Fibroblast of skin of abdomen (primary cell): ENCODE measurements at places on chromosomes 12 and 14.
A peak's percentile ranks its signal among the peaks of the same experiment; 100 is the strongest.

- no peak for DNase-seq
These were observed 427.2 kb downstream of the RAD51B start for GRCh38 chr14:68246786-68247105.

- no peak for DNase-seq
These were observed 63.6 kb downstream of the EML5 start for GRCh38 chr14:88729159-88729558.

- DNase-seq = peak; percentile 69
These were observed 81.8 kb downstream of the EMP1 start for GRCh38 chr12:13278249-13278787.

DNA sequence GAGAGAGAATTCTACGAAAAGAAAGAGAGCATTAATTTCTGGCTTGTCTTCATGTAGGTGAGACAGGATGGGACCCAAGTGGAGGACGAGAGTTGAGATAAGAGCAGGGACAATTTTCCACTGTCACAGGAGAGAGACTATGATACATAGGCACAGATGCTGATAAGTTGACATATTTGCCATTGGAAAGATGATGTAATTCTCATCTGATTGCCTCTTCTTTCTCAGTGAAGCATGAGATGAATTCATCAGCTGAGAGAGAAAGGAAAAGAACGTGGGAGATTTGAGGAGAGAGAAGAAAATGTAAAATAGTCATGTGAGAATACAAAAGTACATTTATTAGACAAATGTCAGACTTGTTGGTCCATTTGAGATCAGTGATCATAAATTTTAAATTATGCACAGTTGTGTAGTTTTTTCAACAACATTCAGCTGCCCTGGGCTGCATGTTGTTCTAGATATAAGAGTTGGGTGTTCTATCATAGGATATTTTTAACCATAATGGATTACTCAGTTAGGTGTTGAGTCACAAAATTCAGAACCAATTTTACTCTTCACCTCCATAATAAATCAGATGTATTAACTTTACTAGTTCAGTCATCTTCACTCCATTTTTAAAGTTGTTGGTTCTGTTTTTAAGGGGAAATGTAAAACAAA lies 222.9 kb downstream of the DPY19L2 start:
- DNase-seq = no peak

GRCh38 chr14:61140271-61140670 lies 140.9 kb downstream of the TMEM30B start:
- DNase-seq = no peak

GRCh38 chr14:93880021-93880820 lies 46.9 kb upstream of the FAM181A start:
- peak; percentile 56 for DNase-seq

DNA sequence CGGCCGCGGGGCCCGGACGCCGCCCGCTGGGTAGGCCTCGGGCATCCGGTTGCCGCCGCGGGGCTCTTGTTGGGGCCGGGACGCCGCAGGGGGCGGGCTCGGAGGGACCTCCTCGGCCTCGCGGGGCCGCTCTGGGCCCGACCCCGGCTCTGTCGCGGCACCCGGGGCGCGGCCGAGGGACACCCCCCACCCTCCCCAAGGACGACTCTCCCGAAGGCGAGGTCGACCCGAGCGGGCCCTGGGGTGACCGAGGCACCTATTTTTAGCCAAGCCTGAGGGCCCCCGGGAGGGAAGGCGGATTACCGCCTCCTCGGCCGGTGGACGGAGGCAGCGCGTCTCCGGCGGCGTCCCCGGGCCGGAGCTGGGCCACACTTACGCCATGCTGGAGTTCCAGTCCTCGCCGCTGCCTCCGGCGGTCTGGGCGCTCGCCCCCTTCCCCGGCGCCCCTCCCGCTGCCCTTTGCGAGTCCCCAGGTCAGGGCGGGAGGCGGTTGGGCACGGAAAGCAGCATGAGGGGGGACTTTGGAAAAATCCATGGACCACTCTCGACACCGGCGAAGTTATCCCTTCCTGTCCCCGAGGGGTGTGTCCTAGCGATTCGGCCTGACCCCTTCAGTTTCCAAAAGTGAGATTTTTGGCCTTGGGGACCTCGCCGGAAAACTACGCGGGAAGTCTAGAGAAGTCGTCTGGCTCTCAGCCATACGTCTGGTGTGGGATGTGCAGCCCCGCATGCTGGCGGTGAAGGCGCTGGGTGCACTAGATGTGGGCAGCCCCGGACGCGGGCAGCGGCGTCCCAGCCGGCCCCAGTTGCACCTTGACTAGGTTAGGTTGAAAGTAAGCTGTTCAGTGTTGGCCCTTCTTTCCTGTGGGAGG lies 699 bp downstream of the KTN1 start:
- peak; percentile 43 for DNase-seq

- DNase-seq = no peak
These were observed 314.8 kb upstream of the TBX3 start for GRCh38 chr12:114998750-114999128.

DNA sequence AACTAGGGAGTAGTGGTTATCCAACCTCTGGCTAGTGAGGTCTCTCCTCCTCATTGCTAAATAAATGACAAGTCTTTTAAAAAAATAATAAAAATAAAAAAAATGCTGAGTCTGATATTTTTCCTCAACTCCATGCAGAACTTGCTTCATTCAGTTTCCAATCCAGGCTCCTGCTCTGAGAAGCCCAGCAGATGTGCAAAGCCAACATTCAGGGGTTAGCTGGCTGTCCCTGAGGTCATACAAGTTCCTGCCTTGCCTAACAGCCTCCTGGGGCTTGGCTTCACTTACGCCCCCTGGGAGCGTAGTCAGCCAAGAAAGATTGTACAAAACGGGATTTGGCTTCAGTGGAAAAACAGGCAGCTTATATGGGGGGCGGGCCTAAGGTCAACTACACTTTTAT lies 23.3 kb downstream of the RTRAF start:
- no peak for DNase-seq

GRCh38 chr12:109609342-109609741 lies 35.7 kb downstream of the MVK start:
- no peak for DNase-seq

DNA sequence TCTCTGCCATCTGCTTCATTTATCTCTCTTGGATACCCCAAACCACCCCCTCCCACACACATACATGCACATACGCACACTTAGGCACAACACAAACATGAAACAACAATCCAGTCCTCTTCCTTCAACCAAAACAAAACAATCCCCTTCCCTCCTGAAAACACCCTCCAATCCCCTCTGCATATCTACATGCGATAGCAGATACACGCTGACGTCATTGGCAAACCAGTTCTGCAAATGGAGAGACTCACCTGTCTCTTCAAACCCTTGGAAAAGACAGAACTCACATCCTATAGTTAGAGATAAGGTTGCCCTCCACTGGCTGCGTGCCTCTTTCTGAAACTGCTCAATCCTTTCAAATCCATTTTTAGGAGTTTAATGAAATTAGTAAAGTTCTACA lies 37.2 kb upstream of the RMST start:
- no peak for DNase-seq

GRCh38 chr14:95138876-95139275 lies 18.5 kb downstream of the DICER1 start:
- no peak for DNase-seq

GRCh38 chr12:54762390-54762789 lies 91.9 kb upstream of the MUCL1 start:
- no peak for DNase-seq

GRCh38 chr12:19855851-19856250 lies 416.6 kb downstream of the AEBP2 start:
- DNase-seq = no peak

GRCh38 chr12:39595928-39596327 lies 23.7 kb downstream of the ABCD2 start:
- no peak for DNase-seq

DNA sequence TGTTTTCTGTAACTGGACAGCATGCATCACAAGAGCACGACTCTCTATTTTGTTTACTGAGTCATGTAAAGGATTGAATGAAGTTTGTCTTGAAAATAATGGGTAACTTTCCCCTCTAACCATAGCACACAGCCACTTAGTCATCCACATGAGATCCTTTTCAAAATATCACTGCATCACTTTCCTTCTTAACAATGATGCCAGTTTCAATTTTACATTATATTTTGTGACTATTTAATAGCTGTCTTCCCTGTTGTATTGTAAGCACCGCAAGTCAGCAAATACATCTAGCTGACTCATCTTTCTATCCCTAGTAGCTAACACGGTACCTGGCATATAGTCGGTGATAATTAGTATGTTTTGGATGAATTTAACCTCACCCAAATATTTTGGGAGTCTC lies 83.3 kb upstream of the PPM1H start:
- DNase-seq = no peak

GRCh38 chr12:60137513-60137912 lies 541.7 kb downstream of the SLC16A7 start:
- no peak for DNase-seq

- DNase-seq = no peak
These were observed 29.5 kb downstream of the CACNA1C start for GRCh38 chr12:2082321-2082720.

- DNase-seq = peak; percentile 3
These were observed 256.3 kb upstream of the SFSWAP start for GRCh38 chr12:131454418-131455217.

- no peak for DNase-seq
These were observed 1.0 kb downstream of the HIP1R start for GRCh38 chr12:122836027-122836921.

- DNase-seq = no peak
These were observed 43.4 kb upstream of the SPTLC2 start for GRCh38 chr14:77659831-77660230.

GRCh38 chr12:124916374-124917134 lies 2.1 kb upstream of the UBC start:
- peak; percentile 87 for DNase-seq

DNA sequence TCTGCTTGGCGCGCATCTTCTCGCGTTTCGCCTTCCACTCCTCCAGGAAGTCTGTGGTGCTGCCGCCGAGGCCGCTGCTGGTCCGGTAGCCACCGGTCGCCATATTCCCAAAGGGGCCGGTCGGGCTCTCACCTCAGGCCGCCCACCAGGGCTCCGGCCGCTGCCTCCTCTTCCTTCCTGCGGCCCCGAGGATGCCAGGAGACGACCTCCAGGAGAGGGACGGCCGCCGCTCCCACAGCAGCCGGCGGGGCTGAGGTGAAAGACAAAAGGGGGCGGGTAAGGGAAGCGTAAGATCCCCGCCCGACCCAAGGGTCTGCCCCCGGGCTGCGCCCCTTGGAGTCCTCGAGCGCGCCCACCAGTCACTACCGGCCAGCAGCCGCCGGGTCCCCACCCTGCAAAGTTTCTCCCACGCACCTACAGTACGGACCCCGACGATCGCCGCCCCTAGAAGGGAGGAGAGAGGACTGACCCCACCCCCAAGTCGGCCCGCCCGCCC lies 574 bp downstream of the PAWR start:
- DNase-seq = no peak
